Stimulated activated CD4-positive, alpha-beta T cell treated with anti-CD3 and anti-CD28 coated beads, TNF-alpha, amount 100 ng/mL, for 1 hour (primary cell): ENCODE measurements at places on chromosomes 11 and 22.

DNA sequence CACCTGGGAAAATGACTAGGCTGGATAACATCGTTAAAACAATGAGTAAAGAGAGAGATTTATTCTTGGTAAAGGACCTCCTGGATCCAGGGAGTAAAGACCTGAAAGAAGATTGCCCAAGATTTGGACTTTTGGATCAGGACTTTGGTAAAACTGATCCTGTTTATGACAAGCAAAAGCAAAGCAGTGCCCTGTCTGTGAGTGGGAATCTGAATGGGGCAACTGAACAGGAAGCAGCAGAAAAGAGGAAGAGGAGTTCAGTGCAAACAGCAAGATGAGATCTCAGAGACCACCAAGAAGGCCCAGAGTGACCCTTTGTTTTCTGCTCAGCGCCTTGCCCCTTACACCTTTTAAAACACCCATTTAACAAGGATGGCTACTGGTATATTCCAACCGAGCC lies 122.0 kb downstream of the VPREB1 start:
- DNase-seq = no peak

DNA sequence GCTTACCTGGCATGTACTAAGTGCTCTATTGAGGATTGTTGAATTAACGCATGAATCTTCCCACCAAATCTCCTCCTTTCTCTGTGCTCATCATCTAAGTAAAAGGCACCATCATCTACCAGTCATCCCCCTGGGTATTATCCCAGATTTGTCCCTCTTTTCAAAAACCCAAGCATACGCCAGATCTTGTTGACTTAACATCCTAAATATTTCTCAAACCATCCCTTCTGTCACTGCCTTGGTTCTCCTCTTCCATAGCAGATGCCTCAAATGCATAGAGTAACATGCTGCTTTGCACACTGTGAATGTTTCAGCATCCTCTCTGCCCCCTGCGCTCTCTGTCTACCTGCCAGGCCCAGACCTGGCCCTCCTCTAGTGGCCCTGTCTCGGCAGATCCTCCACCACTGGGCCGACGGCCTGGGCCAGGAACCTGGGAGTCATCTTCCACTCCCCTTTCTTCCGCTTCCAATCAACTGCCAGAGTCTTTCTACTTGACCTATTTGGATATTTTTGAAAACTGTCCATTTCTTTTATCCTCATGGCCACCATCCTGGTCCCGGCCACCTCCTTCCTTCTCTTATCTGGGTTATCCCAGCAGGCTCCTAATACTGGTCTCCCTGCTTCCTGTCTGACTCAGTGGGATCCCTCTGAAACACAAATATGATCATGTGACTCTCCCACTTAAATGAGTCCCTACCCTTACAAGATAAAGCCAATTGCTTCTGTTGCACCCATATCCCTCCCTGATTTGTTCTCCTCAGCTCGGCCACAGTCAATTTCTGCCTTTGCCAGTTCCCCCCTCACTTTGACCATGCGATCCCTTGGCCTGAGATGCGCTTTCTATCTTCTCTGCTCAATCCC lies 3.4 kb upstream of the TAB1 start:
- no peak for DNase-seq

DNA sequence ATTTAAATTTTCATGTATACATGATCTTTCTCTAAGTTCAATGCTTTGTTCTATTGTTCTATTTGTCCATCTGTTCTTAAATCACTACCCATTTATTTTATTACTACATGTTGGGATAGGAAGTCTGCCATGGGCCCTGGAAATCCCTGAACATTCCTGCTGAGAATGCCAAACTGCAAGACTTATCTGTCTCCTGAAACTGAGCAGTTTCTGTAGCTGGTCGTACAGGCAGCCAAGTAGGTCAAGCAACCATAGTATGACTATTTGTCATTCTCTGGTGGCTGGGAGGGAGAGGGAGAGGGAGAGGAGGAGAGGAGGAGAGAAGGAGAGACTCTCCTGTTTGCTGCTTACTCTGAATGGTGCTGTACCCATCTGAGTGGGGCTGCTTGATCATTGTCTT lies 82.8 kb upstream of the SNX19 start:
- DNase-seq = no peak

DNA sequence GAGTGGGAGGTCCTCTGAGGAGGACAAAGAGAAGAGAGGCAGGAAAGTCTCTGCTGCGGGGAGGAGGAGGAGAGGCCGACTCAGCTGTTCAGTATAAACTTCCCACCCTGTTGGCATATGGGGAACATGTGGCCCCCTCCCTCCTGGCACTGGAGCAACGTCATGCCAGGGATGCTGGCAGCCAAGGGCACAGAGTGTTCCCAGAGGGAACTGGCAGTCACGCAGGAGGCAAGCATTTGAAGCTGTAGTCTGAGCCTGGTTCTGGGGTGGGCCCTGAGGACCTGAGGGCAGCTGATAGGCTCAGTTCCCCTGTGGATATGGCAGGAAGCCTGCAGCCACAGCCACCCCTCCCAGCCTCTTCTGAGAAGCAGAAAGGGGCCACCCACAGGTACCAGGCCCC lies 67.1 kb upstream of the TSPAN18 start:
- DNase-seq = no peak

DNA sequence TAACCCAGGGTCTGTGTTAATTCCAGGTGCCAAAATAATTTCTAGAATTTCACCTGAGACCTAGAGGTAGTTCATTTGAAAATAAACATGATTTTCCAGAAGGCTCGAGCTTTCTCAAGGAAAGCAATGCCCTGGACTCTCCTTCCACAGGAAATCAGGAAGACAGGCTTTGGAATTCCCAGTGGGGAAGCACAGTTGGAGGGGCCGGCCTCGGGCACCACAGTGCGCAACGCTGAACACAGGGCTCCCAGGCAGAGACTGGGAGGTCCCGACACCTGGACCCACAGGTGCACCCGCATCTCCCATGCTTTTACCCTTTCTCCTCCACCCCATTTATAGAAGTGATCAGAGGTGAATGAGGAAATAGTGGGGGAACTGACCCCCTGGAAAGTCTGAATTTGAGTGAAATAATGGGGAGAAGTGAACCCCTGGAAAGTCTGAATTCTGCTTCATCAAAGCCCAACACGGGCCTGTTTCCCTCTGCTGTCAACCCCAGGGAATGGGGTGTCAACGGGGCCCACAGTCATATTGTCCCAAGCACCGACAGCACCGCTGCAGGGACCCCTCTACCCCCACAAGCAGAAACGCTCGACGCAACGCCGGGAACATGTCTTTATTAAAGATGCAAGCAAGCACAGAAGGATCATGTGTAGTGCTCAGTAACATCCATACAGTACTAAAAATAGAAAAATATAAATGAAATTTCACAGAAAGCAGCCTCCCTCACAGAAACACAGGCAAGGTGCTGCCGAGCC lies 12.0 kb upstream of the EFCAB6 start:
- no peak for DNase-seq

DNA sequence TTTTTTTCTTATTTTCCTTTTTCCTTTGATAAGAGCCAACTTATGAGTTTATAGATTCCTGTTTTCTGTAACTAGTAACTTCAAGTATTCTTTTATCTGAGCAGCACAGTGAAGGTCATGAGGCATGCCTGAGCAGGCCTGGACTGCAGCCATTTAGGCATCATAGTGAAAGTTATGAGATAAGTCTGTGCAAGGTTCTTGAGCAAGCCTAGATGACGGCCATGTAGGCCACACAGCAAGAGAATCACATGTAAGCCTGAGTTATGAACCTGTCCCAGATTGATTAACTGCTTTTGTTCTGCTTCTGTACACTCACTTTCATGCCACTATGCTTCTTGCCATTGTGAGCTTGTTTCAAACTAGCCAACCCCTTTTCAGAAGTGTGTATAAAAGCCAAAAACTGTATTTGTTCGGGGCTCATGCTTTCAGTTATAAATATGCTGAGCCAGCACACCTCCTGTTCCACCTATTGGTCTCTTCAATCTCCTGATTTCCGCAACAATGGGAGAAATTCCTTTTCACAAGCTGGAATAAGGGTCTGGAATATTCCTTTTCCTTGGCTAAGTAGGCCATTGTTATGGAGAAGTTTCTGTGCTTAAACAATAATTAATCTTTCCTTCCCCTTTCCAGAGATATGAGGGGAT lies 745.7 kb downstream of the FAM181B start:
- no peak for DNase-seq

GRCh38 chr11:43523632-43524031 lies 156.9 kb upstream of the HSD17B12 start:
- DNase-seq = no peak

DNA sequence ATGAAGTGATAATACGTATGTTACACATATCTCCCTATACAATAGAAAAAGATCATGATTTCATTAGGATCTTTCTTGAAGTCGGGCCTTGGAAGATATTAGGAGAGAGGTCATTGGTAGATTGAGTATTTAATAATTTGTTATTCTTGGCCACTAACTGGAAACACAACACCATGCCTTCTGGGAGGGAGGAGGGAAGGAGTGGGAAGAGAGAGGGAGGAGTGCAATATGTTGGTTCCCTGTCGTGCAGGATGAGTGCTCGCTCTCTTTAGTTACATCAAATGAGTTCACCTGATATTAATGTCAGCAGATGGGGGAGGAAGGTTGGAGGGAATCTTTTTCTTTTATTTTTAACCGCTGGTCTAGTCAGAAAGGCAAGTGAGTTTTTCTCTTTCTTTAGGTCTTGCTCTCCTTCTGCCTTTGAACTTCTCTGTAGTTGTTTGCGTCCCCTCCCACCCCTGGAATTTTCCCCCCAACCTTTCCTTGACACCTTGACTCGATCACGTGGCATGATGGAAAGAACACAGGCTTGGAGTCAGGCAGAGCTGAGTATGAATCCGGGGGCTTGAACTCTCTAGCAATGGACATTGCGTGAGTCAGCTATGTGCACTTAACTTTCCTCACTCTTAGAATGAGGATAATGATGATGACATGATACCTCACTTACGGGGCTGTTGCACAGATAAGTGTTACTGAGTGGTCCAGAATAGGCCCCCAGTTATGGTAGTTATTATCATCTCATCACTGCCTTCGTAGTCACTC lies 6.2 kb downstream of the ADAMTS15 start:
- no peak for DNase-seq

- DNase-seq = no peak
Observed at GRCh38 chr11:116703421-116703820, 69.4 kb downstream of the BUD13 start.

- no peak for DNase-seq
Observed at GRCh38 chr11:132123854-132124835, 753.7 kb downstream of the NTM start.

DNA sequence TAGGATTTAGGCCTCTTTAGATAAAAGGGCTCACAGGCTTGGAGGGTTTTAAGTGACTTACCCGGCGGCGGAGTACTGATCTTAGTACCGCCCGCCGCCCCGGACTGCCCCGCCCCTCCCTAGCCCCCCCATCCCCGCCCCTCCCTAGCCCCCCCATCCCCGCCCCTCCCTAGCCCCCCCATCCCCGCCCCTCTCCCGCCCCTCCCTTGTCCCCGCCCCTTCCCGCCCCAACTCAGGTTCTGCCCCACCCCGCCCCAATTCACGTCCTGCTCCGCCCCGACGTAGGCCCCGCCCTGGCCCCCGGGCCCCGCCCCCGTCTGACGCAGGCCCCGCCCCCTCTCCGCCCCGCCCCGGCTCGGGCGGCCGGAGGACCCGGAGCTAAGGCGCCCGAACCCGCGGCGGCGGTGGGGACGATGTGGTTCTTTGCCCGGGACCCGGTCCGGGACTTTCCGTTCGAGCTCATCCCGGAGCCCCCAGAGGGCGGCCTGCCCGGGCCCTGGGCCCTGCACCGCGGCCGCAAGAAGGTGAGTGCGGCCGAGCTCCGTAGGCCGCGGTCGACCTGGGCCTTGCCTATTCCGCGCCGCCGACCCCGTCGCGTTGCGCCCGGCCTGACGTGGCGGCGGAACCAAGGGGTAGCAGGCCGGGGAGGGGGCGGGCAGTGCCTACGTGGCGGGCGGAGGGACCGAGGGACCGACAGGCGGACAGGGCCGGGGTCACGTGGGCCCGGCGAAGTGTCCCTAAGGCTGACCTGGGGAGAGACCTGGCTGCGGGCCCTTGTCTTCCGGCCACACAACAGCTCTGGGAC lies at the start of gene SCYL1:
TSS of gene SCYL1 (plus strand) at position 343 of the 805 bp plus-strand sequence. CDS start at position 414, 71 bp downstream.
- peak; percentile 77 for DNase-seq

GRCh38 chr11:15905366-15906104 lies 450.8 kb downstream of the SOX6 start:
- no peak for DNase-seq

DNA sequence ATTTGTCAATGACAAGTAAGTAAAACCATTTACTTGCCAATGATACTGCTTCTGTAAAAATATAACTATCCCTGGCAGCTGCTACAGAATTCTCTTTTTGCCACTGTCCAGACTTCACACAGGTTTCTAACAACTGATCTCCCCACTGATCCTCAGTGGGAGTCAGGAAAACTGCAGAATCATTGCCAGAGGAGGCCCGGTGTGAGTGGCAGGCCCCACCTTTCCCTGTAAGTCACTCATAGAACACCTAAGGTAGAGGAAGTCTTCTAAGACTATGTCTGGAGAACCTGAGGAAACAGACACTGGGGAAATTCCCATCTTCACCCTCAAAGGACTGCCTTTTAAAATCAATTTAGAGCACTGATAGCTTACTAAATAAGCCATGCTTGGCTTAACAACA lies 66.3 kb downstream of the ZC3H12C start:
- no peak for DNase-seq

DNA sequence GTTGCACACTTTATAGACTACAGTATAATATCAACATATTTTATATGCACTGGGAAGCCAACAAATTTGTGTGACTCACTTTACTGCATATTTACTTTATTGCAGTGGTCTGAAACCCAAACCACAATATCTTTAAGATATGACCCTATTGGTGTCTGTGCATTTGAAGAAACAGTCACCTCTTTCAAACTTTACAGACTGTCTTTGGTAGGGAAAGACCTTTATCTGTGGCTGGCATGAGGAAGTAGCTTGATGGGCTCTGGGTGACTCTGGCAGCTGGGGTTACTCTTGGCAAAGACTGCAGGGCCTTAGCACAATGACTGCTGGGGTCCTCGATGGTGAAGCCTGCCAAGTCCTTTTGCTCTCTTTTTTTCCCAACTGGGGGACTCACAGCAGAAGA lies 21.3 kb upstream of the ABTB2 start:
- no peak for DNase-seq

GRCh38 chr22:42412744-42413333 lies 19.4 kb downstream of the NFAM1 start:
- DNase-seq = no peak

- no peak for DNase-seq
Observed at GRCh38 chr11:127471662-127472061, 471.1 kb upstream of the KIRREL3 start.

- no peak for DNase-seq
Observed at GRCh38 chr22:23072077-23072910, 2.0 kb downstream of the GNAZ start.

GRCh38 chr11:43959321-43959995 lies 17.0 kb downstream of the C11orf96 start:
- no peak for DNase-seq

DNA sequence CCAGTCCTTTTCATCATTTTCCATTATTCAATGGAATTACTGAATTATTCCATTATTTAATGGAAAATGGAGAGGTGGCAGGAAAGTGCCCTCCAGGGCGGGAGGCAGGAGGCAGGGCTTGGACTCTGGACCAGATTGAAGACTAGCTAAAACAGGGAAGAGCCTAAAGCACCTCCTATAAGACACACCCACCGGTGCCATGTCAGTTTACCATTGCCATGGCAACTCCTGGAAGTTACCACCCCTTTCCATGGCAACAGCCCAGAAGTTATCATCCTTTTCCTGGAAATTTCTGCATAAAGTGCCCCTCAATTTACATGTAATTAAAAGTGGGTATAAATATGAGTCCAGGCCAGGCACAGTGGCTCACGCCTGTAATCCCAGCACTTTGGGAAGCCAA lies 443.7 kb downstream of the TBC1D22A start:
- no peak for DNase-seq

GRCh38 chr11:84532364-84532763 lies 1094.8 kb downstream of the DLG2 start:
- no peak for DNase-seq
